RWPE2 (cell line): ENCODE measurements at places on chromosomes 6 and 20.
A peak's percentile ranks its signal among the peaks of the same experiment; 100 is the strongest.

DNA sequence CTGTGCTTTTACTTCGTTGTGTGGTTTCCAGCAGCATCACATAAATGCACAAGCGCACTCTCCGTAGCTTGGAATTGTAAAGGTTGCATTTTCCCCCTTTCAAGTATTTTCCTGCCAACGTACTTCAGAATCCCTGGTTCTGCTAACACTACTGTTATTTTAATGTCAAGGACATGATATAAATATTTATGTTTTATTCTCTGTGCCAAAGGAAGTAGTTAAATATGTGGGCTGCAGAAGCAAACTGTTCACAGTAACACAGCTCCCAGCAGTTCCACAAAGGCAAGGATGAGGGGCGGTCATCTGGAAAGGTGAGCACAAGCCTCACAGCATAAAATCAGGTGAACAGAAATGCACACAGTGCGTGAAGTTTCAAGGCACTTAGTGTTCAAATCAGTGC lies 85.3 kb upstream of the PDE10A start:
- no peak for DNase-seq

GRCh38 chr6:169795196-169795595 lies 43.8 kb downstream of the ERMARD start:
- no peak for DNase-seq

DNA sequence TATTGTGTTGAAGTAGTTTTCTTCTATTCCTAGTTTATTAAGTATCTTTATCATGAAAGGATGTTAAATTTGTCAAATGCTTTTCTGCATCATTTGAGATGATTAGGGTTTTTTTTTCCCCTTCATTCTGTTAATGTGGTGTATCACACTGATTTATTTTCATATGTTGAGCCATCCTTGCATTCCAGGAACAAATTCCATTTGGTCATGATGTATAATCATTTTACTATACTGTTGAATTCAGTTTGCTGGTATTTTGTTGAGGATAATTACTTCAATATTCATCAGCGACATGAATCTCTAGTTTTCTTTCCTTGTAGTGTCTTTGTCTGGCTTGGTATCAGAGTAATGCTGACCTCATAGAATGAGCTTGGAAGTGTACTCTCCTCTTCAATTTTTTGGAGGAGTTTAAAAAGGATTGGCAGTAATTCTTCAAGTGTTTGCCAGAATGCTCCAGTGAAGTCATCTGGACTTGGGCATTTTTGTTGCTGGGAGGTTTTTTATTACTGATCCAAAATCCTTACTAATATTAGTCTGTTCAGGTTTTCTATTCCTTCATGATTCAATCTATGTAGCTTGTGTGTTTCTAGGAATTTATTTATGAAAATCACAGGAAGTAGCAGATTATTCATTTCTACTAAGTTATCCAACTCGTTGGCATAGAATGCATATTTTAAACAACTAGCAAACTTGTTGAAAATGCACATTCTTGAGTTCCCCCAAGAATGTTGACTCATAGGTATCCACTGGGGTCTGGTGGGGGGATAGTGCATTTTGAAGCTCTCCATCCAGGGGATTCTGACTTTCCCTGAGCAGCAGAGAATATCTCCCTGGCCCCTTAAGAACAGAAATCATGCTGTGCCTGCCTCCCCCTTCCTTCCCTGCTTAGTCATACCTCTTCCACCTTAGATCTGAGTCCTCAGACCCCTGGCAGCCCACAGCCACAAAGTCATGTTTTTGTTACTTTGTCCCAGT lies 187.1 kb downstream of the BMP7 start:
- peak; percentile 10 for DNase-seq

- no peak for DNase-seq
These were observed 1.5 kb upstream of the TMEM200A start for GRCh38 chr6:130364224-130364780.

DNA sequence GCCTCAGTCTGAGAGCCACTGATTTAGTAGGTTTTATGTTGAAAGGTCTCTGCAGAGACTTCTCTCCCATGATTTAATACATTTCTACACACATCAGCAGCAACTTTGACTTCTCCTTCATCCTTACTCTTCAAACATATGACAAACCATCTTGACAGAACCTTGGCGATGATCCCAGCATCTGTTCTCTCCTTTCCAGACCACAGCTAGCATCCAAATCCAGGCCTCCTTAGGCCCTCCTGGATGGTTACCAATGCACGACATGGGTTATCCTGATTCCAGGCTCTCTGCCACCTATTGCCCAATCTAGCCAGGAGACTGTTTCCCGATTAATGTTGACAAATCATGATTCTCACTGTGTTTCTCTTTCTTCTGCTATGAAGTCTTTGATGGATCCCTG lies 16.8 kb downstream of the LAMA4 start:
- no peak for DNase-seq

- no peak for DNase-seq
These were observed 860.1 kb downstream of the TFAP2A start for GRCh38 chr6:9554806-9555205.

- DNase-seq: peak; percentile 84
These were observed 3.4 kb upstream of the GATA5 start for GRCh38 chr20:62479156-62479555.

GRCh38 chr6:105974986-105975385 lies 111.2 kb upstream of the PRDM1 start:
- no peak for DNase-seq

GRCh38 chr6:12363651-12364381 lies 73.7 kb downstream of the EDN1 start:
- no peak for DNase-seq

DNA sequence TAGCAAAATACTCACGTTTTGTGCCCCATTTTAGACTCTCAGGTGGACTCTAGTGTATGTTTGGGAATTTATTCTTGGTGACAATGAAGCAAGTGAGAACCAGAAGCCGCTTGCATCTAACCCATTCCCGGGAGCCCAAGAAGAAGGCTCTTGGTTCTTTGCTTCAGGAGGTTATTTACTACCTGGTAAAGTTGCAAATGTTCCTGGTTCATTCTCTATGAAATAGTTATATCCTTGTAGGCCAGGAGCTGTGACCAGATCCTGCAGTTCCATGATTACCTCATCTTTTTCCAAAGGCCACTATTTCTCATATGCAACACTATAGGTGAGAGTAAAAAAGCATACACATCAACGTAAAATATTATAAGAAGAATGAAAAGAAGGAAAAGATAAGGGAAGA lies 60.9 kb upstream of the FABP7 start:
- no peak for DNase-seq

DNA sequence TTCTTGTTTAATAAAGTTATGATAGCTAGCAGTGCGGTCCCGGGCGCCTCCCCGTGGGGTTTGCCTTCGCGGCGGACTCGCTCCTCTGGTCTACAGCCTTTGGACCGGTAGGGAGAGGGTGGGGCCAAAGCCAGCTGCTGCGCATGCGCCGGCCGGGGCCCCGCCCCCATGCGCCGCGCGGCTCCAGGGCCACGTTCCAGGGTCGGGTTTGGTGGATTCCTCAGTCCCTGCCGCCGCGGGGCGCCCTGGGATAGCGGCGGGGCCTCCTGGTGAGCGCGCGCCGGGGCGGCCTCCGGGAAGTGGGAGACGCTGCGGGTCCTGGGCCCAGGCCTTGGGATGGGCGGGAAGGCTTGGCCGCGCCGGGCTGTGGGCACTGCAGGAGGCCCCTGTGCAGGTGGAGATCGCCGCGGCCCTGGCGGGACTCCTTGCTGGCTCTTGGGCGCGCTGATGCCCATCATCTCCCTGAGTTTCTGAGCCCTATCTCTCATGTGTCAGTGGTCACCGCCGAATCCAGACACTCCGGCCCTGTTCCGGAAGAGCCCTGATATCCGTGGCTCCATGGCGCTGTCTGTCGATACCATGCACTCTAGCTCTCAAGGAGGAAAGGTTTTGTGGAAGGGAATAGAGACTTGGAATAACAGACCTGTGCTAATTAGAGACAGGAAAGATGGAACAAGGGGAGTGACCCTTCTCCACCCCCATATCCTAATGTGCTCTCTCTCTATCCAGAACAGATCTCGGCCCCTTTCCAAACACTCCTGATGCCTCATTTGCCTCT lies at the start of gene VARS2:
VARS2 (plus strand) TSS at position 163 of the 778 bp plus-strand sequence; CDS start at position 762, 599 bp downstream.
- peak; percentile 85 for DNase-seq

GRCh38 chr6:151108548-151108947 lies 131.2 kb upstream of the AKAP12 start:
- no peak for DNase-seq

DNA sequence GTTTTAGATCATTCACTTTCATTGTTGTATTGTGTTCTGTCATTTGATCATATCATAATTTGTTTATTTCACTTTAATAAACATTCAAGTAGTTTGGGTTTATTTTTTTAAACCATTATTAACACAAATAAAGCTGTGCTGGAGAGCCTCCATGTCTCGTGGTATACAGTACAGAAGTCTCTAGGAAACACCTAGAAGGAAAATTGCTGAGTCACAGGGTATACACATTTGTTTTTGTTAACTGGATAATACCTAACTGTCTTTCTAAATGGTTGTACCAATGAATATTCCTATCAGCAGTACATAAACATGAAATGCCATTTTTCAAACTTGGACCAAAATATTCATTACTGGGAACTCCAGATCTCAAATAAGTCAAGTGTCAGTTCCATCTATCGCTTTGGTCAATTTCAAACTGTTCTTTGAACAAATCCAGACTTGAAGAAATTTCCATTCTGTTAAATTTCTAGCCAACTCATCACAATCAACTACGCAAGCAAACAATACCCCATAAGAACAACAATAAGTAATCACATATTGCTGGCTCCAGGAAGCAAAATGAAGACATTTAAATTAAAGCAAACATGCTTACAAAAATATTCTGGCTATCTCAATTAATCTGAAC lies 138.1 kb downstream of the ATXN1 start:
- DNase-seq: no peak

DNA sequence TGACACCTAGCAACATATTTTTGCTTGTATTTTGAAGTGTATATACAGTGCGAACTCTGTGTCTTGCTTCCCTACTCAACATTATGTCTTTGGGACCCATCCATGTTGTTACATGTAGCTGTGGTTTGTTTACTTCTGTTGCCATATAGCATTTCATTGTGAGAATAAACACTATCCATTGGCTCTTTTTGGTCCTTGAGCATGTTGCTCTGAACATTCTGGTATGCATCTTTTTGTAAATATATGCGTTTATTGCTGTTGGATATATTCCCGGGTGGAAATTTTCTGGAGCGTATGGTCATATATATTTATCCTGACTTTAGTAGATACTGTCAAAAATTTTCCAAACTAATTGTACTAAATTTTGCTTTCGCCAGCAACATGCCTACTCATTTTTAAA lies 222.5 kb upstream of the SPTLC3 start:
- no peak for DNase-seq

DNA sequence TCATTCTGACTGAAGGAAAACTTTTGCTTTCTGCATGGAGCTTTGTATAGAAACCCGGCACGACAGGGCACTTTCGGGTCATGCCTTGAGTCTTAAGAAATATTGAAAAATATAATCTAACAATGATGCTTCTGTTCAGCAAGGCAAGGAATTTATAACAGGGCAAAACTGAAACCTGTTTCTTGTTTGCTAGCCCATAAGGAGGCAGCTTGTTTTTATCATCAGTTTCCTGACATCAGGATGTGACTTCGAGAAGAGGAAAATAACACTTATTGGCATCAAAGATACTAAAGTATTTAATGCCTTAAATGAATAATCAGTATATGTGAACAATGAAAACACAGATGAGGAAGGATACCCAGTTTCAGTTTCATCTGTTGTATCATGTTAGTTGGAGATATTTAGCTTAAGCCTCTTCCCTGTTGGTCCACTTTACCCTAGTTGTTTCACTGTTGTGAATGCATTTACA lies 146.5 kb downstream of the CDKAL1 start:
- DNase-seq: no peak

- DNase-seq: no peak
These were observed 127.2 kb downstream of the FOXO3 start for GRCh38 chr6:108687921-108688320.

- DNase-seq: no peak
These were observed 14.2 kb upstream of the ZNFX1 start for GRCh38 chr20:49292010-49292409.

DNA sequence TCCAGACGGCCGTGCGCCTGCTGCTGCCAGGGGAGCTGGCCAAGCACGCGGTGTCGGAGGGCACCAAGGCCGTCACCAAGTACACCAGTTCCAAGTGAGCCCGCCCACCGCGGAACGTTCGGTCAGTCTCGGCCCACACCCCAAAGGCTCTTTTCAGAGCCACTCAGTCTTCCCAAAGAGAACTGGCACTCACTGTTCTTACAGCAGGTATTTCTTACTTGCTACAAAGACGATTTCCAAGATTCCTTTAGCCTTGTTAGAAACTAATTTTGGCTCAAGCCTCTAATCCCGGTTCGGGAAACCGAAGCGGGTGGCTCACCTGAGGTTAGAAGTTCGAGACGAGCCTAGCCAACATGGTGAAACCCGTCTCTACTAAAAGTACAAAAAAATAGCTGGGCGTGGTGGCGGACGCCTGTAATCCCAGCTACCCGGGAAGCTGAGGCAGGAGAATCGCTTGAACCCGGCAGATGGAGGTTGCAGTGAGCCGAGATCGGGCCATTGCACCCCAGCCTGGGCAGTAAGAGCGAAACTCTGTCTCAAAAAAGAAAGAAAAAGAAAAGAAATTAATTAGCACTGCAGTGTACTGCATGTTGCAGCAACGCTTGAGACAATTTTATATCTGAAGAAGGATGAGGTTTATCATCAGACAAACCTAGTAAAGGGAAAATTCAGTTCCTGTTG lies 73.1 kb downstream of the OR2B2 start:
- DNase-seq: no peak

- no peak for DNase-seq
These were observed 19.1 kb upstream of the ZSCAN23 start for GRCh38 chr6:28462401-28462800.

DNA sequence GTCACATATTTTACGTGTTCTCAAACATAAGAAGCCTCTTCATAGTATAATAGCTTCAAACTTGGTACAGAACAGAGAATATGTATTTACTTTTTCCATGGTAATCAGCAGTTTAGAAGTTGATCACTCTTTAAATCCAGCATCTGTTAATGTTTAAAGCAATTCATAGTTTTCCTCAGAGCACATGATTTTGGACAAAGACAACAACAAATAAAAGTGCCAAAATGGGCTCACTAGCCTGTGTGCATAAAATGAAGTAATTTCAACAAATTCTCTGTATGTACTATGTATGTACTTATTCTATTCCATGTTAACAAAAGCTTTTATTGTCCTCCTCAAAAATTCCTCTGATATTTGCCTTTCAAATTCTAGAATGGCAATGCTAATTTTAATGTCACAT lies 38.1 kb upstream of the UST start:
- DNase-seq: no peak
